Large intestine (tissue), 12 donors: ENCODE measurements at places on chromosomes 1 and 21. TPM values are rescaled to one million over a fixed set of nuclear protein-coding genes. Genes with fewer than 3 reads are reported as not detected.

- DNase-seq = peak; percentile 58
Observed at GRCh38 chr1:54273092-54273794, 73.3 kb downstream of the MRPL37 start.

DNA sequence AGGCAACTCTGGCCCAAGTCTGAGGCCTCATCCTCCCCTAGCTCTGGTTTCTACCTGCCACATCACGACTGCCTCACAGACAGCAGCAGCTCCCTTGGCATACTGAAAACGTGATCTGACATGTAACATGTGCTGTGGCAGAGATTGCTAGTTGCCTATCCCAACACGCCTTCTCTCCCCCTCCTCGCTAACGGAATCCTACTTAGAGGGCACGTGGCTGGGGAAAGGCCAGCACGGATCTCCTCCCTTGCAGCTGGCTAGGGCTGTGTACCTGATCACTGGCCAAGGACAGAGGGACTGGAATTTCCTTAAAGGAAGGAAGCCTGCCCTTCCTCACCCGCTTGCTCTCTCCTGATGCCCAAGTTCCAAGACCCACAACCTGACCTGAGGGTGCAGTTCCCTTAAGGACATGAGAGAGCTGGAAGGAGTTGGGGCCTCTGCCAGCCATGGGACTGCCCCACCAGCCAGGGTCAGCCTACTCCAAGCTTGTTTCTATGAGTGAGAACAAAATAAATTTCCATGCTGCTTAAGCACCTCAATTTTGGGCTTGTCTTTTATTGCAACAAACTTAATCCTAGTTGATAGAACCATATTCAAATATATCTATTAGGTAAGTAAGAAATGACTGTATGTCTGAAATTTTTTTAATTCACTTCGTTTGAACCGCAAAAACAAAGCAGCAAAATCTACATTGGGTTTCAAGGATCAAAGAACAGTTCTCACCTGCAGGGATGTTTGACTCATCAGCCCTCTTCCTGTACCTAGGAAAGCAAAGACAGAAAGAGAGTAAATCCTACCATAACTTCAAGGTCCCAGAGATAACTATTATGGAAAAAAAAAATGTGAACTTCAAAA lies 7.2 kb downstream of the SETD4 start:
- DNase-seq = no peak

DNA sequence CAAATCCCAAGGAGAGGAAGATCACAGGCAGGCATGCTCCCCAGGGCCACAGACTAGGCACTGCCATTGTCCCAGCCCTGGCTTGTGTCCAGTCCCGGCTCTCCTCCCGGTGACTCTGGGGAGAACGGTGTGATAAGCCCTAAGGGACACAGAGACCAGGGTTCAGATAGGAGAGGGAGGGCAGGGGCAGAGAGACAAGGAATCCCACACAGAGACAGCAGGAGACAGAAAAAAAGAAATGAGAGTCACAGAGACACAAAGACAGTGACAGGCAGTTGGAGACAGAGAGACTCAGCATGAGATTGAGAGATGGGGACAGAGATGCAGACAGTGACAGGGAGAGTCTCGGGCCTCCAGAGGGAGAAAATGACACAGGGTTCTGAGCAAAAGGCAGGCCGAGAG lies 361 bp downstream of the INSRR start:
- no peak for DNase-seq

- DNase-seq = peak; percentile 81
Observed at GRCh38 chr1:206674745-206675175, 9.9 kb upstream of the MAPKAPK2 start.

DNA sequence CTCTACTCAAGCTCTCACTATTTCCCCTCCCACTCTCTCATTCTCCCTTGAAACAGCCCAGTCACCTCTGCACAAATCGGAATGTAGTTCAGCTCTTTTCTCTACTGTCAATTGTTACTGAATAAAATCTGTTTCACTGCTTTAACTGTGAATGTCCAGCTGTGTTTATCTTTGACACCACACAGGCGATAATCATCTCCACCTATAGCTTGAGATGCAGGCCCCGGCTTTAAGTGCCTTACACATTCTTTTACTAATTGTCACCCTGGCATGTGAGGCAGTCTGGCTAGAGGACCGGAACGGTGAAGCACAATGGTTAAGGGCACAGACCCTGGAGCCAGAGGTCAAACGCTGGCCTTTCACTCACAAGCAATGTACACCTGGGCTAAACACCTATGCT lies 122.8 kb upstream of the C8B start:
- no peak for DNase-seq

DNA sequence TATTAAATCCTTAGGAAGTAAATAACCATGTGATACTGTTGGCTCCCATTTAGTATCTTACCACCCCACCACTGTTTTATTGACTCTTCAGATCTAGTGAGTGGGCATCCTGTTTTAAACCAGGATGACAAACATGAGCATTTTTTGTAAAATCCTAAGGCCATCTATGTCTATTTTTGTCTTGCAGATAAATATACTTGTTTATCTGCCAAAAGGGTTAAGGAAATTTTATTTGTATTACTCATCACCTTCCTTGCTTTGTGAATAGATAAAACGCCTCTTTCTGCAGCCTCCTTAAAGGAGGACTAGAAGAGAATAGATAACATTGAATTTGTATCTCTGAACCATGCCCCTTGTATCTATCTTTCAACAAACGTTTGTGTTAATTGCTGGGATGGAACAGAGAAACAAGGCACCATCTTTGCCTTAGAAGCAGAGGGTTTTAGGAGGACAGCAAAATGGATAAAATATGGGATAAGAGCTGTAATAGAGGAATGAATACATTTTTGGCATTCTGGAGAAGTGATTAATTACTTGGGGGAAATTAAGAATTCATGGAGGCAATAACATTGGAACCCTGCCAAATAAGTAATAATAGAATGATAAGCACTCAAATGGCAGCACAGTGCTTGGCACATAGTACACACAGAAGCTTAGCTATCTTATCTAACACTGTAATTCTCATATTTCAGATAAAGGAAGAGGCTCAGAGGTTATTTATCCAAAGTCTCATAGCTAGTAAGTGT lies 14.7 kb downstream of the YTHDF2 start:
- no peak for DNase-seq

GRCh38 chr1:65141918-65142317 lies 6.1 kb upstream of the AK4 start:
- no peak for DNase-seq

- no peak for DNase-seq
Observed at GRCh38 chr1:18072066-18072465, 35.5 kb upstream of the IGSF21 start.

DNA sequence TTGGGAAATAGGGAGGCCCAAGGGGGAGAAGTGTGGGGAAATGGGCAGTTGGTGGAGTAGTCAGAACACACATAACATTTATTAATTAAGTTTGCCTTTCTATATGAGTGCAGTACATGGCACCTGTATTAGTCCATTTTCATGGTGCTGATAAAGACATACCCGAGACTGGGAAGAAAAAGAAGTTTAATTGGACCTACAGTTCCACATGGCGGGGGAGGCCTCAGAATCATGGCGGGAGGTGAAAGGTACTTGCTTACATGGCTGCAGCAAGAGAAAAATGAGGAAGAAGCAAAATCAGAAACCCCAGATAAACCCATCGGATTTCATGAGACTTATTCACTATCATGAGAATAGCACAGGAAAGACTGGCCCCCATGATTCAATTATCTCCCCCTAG lies 1.6 kb upstream of the SLC35A3 start:
- DNase-seq = no peak

DNA sequence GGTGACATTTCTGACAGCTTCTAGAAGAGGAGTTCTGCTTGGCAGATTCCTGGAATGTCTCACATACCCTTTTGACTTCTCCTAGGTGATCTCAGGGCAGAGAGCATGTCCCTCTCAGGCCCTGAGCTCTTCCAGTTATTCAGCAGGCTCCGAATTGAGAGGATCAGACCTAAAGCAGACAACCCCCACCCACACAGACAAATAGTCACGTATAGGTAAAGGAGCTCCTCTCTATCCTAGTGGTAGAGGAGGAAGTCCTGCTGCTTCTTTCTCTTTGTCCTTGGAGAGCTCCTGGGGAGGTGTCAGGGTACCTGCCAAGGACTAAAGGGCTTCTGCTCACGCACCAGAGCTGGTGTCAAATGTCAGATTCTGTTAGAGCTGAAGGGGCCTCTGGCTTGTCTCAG lies 128.1 kb downstream of the IER5 start:
- no peak for DNase-seq

GRCh38 chr1:9078752-9079500 lies 9.5 kb upstream of the SLC2A5 start:
- DNase-seq = peak; percentile 95

GRCh38 chr1:92736395-92736794 lies 48.5 kb downstream of the EVI5 start:
- no peak for DNase-seq

GRCh38 chr21:45615145-45615711 lies 28.3 kb upstream of the PCBP3 start:
- peak; percentile 17 for DNase-seq

GRCh38 chr21:46060596-46061061 lies 37.3 kb upstream of the COL6A2 start:
- no peak for DNase-seq

DNA sequence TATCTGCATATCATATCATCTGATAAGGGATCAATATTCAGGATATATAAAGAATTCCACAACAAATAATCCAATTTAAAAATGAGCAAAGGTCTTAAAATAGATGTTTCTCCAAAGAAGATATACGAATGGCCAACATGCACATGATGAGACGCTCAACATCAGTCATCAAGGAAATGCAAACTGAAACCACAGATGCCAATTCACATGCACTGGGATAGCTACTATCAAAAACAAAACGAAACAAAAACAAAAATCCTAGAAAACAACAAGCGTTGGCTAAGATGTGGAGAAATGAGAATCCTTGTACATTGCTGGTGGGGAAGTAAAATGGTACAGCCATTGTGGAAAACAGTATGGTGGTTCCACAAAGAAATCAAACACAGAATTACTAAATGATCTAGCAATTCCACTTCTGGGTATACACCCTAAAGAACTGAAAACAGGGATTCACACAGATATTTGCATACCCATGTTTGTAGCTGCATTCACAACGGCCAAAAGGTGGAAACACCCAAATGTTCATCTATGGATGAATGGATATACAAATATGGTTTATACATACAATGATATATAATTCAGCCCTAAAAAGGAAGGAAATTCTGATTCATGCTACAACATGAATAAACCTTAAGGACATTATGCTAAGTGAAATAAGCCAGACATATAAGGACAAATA lies 79.4 kb downstream of the PCSK9 start:
- DNase-seq = no peak

Gene ERICH3
- polyA plus RNA-seq = 1.1 TPM

Gene SMIM11
- 11.8 TPM for polyA plus RNA-seq

Gene ANGPTL7
- polyA plus RNA-seq = 0.21 TPM

Gene ATG4C
- polyA plus RNA-seq = 10.1 TPM

Gene HRNR
- polyA plus RNA-seq = 0.12 TPM

Gene RWDD3
- 33.4 TPM for polyA plus RNA-seq

Gene AJAP1
- 0.57 TPM for polyA plus RNA-seq

Gene MARCKSL1
- 139 TPM for polyA plus RNA-seq

Gene TCHH
- polyA plus RNA-seq = 0.22 TPM
